ENCODE measurements at places on chromosomes 16 and 17.

- DNase-seq, result no peak
These were observed 188.5 kb downstream of the MSI2 start for GRCh38 chr17:57444682-57445450.

DNA sequence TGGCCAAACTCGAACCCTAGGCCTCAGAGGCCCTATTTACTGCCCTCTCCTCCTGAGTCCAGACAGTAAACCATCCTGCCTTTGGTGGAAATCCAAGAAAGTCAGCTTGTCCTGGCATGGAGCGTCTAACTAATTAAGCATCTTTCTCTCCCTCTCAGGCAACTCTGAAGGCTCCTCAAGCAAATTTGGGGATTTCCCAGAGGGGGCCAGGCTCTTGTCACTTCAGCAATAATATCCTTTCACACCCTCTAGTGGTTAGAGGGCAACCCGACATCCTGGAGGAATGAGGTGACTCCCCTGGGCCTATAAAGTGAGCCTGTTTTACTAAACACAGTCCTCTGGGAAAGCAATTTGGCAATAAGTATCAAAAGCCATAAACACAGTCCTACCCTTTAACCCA, 60.4 kb downstream of the NOG start:
- peak; percentile 48 for DNase-seq

- no peak for DNase-seq
These were observed 411.7 kb downstream of the NPIPA7 start for GRCh38 chr16:16790597-16790996.

- DNase-seq, result no peak
These were observed 639 bp downstream of the MIF4GD start for GRCh38 chr17:75270218-75270965.

DNA sequence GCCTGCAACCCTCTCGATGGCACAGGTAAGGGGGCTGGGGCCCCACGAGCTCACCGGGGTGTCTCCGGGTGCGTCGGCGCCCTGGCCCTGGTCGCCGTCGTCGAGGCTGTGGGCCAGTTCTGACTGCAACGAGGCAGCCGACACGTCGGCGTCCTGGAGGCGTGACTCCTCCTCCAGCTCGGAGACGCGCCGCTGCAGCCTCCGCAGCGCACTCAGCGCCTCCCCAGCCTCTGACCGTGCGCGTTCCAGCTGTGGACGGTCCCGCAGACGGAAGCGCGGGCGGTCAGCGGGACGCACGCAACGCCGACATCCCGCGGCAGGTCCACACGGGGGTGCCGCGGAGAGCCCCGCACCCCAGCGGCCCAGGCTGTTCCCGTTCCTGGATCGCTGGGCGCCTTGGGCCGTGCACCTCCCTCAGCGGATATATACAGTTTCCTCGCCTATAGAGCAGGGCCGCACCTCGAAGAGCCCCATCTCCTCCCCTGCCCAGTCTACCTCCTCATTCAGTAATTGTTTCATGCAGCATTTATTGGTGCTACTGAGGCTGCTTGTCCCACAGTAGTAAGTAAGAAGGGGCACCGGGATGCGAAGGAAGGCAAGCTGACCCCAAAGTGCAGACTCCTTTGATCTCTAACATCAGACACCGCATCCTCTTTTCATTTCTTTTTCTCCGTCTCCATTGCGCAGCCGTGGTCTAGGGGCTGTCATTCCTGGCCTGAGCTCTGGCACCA, 5.8 kb downstream of the THOC6 start:
- DNase-seq, result no peak

GRCh38 chr16:82585675-82586074, 41.1 kb upstream of the CDH13 start:
- DNase-seq, result no peak

DNA sequence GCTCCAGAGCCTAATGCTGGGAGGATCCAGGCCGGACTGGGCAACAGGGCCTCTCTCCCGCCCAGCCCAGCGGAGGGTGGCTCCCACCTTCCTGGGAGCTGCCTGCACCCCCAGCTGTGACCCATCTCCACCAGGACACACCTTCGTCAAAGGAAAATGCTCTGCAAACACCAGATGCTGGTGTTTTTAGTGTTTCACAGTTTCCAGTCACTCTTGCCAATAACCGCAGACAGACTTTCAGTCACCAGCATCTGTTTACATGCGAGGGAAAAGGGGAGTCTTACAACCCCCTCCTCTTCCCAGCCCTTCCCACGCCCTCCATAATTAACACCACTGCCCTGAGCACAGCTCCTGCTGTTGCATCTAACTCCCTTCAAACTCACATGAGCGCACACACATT, 25.3 kb downstream of the KLHDC4 start:
- no peak for DNase-seq

GRCh38 chr16:54006693-54007092, 279.9 kb downstream of the IRX3 start:
- DNase-seq, result no peak

DNA sequence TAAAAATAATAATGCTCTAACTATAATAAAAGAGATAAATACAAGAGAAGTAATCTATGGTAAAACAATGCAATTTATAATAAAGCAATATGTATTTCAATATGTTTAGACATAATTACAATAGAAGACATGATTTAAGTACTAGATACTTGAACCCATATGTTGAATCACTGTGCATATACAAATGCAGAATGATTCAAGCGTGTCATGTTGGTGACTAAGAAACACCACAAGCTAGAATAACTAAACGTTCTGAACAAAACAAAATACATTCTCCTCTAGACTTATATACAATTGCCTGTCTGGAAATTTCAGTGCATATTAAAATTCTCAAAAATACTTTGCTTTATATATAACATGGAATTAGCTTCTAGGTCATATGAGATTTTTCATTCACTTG, 11.2 kb downstream of the TADA2A start:
- DNase-seq, result no peak

DNA sequence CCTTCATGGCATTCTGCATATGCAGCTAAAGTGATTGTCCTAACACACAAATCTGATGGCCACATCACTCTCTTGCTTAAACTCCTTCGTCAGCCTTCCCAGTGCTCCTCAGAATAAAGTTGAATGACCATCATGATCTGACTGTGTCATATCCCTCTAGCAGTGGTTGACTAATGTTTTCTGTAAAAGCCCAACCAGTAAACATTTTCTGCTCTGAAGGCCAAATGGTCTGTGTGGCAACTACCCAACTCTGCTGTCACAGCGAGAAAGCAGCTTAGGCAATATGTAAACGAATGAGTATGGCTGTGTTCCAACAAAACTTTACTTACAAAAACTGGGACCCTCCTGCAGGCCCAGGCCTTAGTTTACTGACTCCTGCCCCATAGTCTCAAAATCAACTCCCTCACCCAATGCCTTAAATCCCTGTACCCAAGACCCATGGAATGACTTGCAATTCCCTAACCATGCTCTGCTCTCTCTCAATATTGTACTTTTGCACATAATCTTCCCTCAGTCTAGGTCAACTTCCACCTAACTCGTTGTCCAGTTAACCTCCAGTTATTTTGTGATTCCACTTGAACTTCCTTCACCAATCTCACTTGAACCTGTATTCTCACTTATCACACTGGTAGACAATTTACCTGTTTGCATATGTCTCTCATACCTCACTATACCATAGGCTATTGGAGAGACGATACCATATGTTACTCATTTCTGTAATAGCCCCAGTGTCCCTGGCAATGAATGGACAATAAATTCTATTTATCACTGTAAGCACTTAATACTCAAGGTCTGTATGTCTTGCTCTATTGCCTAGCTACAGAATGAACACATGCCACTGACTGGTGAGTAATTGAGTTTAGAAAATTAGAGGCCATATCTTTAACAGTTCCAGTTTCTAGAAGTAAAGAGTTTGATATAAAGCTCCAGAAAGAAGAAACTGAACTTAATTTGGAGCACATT, 29.1 kb downstream of the TMEM100 start:
- DNase-seq, result no peak

GRCh38 chr16:55773859-55774549, 58.9 kb downstream of the CES1 start:
- DNase-seq, result no peak

GRCh38 chr17:62949036-62949435, 17.0 kb upstream of the TANC2 start:
- DNase-seq, result no peak

DNA sequence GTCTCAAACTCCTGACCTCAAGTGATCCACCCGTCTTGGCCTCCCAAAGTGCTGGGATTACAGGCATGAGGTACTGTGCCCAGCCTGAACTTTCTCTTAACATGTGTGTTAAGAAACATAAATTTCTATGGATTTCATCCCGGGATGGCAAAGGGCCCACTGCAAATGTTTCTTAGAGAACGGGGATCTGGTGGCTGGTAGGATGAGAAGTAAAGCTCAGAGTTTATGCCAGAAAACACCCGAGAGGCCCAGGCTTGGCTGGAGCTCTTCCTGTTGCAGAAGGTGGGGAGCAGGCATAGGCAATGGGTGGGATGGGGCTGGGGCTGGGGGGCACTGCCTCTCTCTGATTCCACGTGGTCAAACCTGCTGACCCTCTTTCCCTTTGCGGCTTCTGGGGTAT, 5.6 kb upstream of the CARHSP1 start:
- DNase-seq, result no peak

GRCh38 chr17:3965118-3965800, 1.0 kb upstream of the ATP2A3 start:
- no peak for DNase-seq

- DNase-seq, result no peak
These were observed 50.0 kb upstream of the CCL1 start for GRCh38 chr17:34412965-34413441.

- no peak for DNase-seq
These were observed 21.1 kb downstream of the STH start for GRCh38 chr17:46020023-46020761.

DNA sequence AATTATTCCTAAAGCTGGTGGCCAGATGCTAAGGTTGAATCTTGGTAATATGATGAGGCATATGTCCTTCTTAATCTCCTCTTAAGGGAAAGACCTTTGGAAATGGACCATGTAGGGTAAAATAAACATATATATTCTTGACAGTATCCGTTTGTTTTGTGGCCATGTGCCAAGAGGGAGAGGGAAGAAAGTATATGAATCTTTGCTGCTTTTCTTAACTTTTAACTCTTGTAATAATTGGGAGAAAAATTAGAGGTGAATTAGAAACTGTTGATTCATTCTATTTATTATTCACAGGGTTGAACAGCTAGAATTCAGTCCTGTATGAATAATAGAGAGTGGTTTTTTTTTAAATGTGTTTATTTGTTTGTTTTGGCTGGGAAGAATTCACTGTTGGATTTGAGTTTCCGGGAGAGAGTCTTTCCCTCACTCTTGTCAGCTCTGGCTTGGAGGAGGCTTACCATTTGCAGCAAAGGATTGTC, 31.6 kb downstream of the AATF start:
- DNase-seq, result no peak

GRCh38 chr17:82657926-82658325, 9.7 kb upstream of the WDR45B start:
- DNase-seq, result no peak

DNA sequence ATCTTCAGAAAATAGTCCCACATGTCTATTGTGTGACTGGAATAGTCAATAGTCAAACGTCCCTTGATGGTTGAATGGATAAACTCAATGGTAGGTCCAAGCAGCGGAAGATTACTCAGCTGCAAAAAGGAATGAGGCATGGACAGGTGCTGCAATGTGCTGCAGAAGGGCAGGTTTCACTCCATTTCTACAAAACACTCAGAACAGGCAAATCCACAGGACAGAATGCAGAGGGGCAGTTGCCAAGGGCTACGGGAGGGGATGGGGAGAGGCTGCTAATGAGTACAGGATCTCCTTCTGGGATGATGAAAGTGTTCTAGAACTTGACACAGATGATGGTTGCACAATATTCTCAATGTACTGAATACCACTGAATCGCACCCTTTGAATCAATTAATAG, 151.0 kb downstream of the RBFOX3 start:
- no peak for DNase-seq

DNA sequence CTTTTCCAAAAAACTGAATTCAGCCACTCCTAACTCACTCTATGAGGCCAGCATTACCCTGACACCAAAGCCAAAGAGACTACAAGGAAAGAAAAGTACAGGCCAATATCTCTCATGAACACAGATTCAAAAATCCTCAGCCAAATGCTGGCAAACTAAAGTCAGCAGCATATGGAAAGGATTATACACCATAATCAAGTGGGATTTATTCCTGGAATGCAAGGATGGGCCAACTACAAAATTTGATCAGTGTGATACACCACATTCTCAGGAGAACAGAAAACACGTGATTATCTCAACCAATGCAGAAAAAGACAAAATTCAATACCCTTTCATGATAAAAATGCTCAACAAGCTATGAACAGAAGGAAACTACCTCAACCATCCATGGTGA, 7.7 kb upstream of the AATK start:
- DNase-seq, result no peak

- no peak for DNase-seq
These were observed 27.3 kb downstream of the ACSF3 start for GRCh38 chr16:89120921-89121351.

GRCh38 chr17:62761884-62762283, 46.2 kb downstream of the MARCHF10 start:
- peak; percentile 79 for DNase-seq

DNA sequence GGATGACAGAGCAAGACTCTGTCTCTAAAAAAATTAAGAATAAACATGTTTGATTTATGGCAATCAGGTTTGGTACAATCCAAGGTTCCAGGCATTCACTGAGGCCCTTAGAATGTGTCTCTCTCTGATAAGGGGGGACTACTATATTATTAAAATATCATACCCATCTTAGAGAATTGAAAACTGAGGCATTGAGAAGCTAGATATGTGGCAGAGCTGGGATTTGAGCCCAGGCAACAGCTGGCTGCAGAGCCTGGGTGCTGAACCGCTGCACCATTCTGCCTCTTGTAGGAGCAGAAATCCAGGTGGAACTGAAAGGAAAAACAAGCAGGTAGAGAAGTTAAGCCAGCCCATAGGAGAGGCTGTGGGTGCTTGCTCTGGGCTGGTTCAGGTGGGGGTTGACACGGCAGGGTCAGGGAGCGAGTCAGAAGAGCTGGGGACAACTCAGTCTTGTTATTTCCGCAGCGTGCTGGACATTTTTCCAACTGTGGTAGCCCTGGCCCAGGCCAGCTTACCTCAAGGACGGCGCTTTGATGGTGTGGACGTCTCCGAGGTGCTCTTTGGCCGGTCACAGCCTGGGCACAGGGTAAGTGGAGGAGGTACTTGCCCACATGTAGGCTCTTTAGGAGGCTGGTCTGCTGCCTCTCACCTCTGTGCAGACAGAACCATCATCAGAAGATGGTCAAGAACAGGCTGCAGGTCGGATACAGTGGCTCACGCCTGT, 62.5 kb downstream of the WIPI1 start:
- no peak for DNase-seq

DNA sequence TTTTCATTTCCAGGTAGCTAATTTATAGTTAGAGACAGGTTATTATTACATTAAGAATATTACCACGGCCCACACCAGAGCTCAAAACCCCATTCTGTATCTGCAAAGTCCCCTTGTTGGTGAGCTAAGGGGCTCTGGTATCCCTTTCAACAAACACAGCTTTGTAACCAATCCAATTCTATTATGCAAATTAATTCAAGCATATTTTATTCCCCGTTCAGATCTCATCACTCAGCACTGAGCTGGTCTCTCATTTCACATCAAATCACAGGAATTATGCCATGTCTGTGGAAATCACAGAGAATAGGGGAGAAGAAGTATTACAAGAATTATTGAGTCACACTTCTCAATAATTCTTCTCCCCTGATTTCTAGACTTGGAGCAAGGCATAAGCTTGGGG, 111.7 kb downstream of the CDH11 start:
- DNase-seq, result no peak

Data from iPS DF 19.7 (cell line).